ENCODE measurements at places on chromosomes 3 and 15. TPM values are rescaled to one million over a fixed set of nuclear protein-coding genes. Genes with fewer than 3 reads are reported as not detected.

Gene SLC28A2
- total RNA-seq: not detected

Gene FGF12
- 0.66 TPM for total RNA-seq

Gene MEGF11
- not detected for total RNA-seq

Gene WDR93
- 0.98 TPM for total RNA-seq

Gene TICRR
- total RNA-seq: 0.16 TPM

GRCh38 chr3:45078910-45079522 is 52.9 kb downstream of the CLEC3B start:
- DNase-seq: no peak

- no peak for DNase-seq
Observed at GRCh38 chr3:121545049-121545573, 677 bp downstream of the POLQ start.

DNA sequence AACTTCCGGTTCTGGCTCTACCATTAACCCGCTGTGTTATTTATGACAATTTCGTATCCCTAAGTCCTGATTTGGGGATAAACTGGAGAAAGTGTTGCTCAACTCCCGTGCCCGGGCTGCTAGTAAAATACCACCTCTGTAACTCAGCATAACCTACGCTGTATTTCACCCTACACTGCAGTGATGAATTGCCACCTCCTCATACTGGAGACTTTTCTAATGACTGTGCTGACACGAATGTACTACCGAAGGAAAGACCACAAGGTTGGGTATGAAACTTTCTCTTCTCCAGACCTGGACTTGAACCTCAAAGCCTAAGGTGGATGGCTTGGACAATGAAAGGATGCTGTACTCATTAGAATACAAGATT is 16.5 kb downstream of the SLC51A start:
- no peak for DNase-seq

DNA sequence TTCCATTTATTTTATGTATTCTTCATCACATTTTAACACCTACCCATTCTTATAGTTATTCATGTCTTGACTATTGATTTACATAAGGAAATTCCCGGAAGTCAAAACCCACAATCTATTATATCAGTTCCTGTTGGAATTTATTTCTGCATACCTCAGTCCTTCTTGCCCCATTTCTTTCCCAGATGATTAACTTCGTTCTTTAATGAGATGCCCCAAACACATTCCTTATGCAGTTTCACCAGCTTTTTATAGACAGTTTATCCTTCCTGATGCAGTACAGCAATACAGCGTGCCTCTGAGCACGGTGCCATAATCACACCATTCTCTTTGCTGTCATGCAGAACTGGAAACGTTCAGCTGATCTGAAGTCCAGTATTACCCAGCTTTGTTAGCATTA is 175.8 kb upstream of the NANOGP8 start:
- DNase-seq: no peak

DNA sequence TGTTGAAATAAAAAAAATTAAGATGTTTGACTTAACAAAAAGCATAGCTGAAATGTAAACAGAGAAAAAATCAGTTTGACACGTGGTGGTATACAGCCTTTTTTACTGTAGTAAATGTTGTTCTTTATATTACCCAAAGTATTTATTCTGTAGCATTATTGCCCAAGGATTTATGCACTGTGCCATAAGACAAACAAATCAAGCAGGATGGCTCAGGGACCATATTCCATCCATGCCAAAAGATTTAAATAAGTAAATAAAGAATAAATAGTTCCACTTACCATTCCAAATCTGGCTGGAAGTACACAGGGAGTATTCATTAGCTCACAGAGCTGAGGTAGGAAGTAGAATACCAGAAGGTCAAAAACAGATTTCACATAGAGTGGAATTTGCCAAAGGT is 666.7 kb upstream of the CADM2 start:
- no peak for DNase-seq

GRCh38 chr15:69403594-69403993 is 10.6 kb upstream of the KIF23 start:
- DNase-seq: no peak

DNA sequence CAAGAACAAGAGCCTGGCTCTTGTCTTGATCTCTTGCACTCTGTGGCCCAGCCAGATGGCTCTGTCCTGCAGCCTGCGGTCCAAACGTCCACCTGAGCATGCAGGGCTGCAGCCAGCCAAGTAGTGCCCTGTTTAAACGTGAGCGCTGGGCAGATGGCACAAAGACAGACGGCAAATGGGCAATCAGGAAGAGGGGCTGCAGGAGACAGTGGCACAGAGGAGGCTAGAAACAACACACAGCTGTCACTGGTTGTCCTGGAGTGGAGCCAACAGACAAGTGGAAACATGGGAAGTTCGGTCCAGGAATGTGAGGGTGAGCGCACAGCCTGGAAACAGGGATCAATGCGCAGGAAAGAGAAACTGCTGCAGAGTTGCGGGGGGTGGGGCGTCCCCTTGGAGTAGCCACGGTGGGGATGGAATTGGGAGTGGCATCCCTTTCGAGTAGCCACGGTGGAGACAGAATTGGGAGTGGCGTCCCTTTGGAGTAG is 10.7 kb upstream of the ZXDC start:
- no peak for DNase-seq

- no peak for DNase-seq
Observed at GRCh38 chr3:128076483-128077201, 24.4 kb downstream of the SEC61A1 start.

- DNase-seq: no peak
Observed at GRCh38 chr3:61687206-61687605, 125.8 kb downstream of the PTPRG start.

DNA sequence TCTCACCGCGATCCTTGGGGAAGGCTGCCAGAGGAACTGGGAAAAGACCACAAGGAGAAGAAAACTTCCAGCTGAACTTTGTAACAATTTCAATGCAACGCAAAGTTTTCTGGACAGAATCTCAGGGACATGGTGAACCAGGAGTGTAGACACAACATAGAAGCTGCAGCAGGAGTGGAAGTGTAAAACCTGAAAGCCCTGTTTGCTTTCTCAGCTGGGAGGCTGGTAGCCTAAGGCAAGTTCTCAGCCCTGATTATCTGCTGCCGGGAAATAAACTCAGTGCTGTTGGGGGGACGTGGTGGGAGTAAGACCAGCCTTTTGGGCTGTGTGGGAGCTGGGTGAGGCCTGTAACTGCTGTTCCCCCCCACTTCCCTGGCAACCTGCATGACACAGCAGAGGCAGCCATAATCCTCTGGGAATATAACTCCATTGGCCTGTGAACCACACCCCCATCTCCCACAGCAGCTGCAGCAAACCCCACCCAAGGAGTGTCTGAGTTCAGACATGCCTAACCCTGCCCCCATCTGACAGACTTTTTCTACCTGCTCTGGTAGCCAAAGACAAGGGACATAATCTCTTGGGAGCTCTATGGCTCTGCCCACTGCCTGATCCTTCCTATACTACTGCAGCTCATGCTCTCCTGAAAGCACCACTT is 106.7 kb downstream of the ZNF621 start:
- DNase-seq: no peak
